Activated CD4-positive, alpha-beta T cell treated with anti-CD3 and anti-CD28 coated beads, Interleukin-2, Interleukin-6, amounts not matched to agents 100 ng/mL and 50 ng/mL, durations not matched to agents 16 hours and 8 hours (primary cell): ENCODE measurements at places on chromosomes 4 and X.

- no peak for DNase-seq
Measured at GRCh38 chr4:183201331-183201730, 102.3 kb downstream of the WWC2 start.

GRCh38 chr4:98623126-98623802, 35.1 kb downstream of the TSPAN5 start:
- no peak for DNase-seq

- no peak for DNase-seq
Measured at GRCh38 chr4:152352215-152352614, 183.7 kb downstream of the FBXW7 start.

DNA sequence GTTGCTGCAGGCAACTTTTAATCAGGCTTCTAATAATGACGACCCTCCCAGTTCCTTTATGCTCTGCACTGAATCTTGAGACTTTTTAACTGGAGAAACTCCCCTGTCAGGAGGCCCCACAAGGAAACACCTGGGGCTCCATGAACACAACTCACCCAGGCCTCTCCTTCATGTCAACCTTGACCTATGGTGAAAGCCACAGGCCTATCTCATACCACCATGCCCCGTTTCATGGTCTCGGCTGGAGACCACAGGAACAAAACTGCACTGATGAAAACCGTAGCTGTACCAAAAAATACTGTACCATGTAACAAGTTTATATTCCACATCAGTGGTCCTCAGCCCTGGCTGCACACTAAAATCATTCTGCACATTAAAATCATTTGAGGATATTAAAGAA, 57.0 kb downstream of the ZNF827 start:
- no peak for DNase-seq

GRCh38 chrX:31423609-31424189, 351.9 kb upstream of the FTHL17 start:
- peak; percentile 26 for DNase-seq

DNA sequence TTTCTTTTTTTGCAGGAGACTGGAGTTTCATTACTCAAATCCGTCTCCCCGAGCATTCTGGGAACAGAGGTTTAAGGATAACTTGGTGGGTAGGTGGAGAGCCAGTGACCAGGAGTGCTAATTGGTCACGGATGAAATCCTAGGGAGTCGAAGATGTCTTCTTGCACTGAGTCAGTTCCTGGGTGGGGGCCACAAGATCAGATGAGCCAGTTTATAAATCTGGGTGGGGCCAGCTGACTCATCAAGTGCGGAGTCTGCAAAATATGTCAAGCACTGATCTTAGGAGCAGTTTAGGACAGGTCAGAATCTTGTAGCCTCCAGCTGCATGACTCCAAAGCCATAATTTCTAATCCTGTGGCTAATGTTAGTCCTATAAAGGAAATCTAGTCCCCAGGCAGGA, 741.3 kb downstream of the PCDH7 start:
- no peak for DNase-seq

- no peak for DNase-seq
Measured at GRCh38 chr4:54400188-54400587, 171.1 kb downstream of the PDGFRA start.

DNA sequence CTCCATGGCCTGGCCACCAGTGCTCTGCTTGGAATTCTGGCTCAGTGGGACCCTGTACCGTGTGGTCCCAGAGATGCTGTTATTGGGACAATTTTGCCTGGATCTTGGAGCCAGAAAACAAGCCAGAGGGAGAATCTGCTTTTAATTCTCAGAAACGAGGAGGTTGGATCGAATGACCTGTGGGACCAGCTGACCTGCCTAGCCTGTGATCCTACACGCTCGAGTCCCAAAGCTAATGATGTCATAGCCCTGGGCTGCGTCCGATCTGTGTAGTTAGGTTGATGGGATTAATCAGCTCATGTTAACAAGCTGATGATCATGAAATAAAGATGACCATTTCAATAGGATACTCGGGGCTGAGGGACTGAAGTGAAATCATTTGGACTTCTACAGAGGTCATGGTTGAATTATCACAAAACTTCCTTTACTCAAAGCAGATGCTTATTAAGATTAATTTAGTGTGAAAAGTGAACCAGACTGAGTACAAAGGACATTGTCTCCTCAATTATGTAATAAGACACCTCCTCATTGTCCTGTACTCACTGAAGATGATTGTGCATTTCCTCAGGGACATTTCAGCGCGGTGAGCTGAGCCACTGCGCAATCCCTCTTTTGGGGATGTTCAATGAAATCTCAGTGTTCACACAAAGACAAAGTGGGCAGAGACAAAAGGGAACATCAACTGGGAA, 51.9 kb upstream of the STX18 start:
- DNase-seq = no peak

DNA sequence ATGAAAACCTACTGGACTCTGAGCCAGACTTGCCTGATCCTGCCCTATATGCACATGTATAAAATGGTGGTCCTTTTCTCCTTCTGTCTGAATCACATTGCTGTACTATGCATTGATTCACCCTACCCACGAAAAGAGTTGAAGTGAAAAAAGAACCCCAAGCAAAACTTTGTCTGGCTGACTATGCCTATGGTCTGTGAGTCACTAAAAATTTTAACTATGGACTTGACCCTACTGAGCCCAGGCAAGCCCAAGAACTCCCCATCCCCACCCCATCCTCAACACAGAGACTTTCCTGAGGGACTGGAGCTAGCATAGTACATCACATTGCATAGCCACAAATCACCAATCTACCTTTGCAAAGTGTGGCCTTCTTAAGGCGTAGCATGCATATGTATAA, 116.6 kb upstream of the TENM3 start:
- DNase-seq = no peak

DNA sequence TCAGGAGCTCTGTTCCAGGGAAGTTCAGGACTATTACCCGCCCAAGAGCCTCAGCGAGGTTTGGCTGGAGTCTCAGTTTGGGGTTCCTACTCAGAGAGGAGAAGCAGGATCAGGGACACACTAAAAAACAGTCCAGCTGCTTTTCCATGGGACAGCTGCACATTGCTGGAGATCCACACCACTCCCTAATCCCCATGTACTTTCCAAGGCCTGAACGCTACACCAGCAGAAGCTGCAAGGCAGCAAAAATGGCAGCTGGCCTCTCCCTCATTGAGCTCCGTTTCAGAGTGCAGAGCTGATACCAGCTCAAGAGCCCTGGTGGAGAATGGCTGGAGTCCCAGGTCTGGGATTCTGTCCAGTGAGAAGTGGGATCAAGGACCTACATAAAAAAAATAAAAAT, 551.2 kb upstream of the PABPC5 start:
- DNase-seq = no peak

GRCh38 chr4:9894644-9895332, 113.4 kb downstream of the DRD5 start:
- no peak for DNase-seq
